ENCODE measurements at places on chromosomes 6 and 20.
A peak's percentile ranks its signal among the peaks of the same experiment; 100 is the strongest.

- DNase-seq, result no peak
These were observed 76.8 kb upstream of the FOXP4 start for GRCh38 chr6:41469156-41470028.

- no peak for DNase-seq
These were observed 76.6 kb upstream of the HSF2 start for GRCh38 chr6:122322824-122323223.

- peak; percentile 76 for DNase-seq
These were observed 77.6 kb downstream of the RIN2 start for GRCh38 chr20:19835533-19836222.

GRCh38 chr20:62929051-62929538, 2.8 kb upstream of the DIDO1 start:
- DNase-seq, result peak; percentile 32

DNA sequence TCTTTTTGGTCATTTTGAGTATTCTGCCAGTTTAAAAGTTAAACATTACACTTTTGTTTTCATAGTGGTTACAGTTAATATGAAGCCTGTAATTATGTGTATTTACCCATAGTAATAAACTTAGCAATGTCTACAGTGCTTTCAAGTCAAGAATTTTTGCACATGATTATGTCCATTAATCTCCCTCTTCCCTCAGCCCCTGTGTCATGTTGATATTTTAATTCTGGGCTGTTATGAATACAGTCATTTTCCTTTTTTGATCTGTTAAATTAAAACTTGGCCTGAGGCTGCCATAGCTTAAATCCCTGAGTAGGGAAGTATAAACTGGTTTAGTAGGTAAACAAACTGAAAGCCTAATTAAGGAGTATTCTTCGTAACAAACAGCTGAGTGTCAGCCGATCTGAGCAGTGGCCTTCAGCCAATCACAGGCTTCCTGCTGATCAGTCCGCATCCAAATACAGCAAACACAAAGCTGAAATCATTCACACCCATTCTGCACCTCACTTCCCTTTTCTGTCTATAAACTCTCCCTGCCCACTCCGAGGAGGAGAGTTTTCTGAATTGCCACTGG, 9.5 kb upstream of the SFT2D1 start:
- DNase-seq, result no peak

- DNase-seq, result no peak
These were observed 867 bp downstream of the TCF21 start for GRCh38 chr6:133889557-133890403.

DNA sequence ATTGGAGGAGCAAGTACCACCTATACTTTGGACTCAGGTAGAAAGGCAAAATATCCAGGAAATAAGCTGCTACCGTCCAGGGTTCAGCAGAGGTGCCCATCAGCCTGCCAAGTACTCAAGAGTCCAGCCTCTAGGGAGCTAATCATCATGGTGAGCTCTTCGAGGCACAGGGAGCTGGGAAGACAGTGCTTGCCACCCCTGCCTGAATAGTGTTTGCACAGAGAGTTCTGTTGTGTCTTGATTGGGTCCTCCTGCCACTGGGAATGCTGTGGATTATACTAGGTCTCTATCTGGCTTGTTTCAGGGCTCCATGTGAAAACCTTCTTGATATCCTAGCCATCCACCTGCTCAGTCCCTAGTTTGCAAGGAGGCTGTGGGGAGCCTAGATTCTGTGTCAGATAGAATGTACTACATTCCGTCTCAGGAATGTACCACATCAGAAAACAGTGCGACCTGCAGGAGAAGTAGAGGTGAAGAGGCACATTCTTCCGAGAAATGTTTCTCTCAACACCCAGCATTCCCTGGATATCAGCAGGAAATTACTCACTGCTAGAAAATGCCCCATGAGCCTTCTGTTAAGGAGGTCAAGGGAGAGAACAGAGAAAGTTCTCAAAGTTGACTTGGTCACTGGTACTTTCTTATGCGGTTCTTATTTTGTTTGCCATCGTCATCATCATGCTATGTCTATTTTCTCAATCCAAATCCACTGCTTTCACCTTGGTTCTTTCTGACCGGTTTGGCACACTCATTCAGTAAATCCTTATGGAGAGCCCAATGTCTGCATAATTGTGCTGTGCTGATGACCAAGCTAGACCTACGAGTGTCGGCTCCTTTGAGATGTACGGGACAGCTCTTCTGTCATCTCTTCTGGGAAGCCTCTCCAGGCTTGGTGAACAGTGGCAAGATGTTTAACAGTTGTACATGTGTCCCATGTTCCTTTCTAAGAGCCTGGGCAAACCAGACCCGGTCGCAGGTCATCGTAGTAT, 30.7 kb downstream of the PTPN1 start:
- DNase-seq, result peak; percentile 14

DNA sequence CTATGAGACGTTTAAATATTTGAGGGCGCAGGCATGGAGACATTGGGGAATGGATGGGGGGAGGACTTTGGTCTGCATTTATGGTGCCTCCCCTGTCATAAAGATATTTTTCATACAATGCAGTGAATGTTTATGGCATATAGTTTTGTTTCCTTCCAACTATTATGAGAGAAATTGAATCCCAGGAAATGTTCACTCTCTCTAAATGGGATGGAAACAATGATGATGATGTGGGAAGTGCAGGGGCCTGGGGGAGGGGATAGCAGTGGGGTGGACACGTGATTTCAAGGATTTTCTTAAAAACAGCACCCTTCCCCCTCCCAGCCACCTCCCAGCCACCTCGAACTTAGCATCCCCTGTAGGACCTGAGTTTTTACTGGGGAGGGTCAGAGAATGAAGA, 69.9 kb downstream of the TOX2 start:
- no peak for DNase-seq

DNA sequence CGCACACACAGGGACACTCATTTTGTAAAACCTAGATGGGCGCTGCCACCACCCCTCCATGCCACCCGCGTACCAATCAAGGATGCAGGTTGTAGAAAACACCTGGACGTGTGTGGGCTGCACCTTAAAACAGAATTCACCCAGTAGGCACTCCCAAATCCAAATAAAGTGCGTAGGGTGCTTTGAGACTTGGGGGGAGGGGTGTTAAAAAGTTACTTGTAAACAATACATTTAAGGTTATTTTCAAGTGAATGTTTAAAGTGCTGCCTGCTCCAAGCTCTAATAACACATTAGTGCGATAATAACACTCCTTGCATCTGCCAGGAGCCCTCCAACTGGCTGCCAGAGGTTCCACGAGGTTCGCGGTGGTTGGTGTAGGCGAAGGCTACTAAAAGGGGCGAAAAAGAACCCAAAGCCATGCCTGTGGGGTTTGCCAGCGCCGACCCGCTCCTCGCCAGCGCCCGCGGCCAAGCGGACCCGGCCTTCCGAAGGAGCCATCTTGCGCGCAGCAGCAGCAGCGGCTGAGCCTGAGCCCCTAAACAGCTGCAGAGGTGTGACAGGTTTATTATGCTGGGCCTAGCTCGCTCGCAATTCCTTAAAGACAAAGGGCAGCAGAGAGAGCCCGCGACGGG, 11.5 kb downstream of the FOXC1 start:
- DNase-seq, result no peak

GRCh38 chr6:87921034-87921433, 126.6 kb upstream of the SPACA1 start:
- DNase-seq, result no peak

DNA sequence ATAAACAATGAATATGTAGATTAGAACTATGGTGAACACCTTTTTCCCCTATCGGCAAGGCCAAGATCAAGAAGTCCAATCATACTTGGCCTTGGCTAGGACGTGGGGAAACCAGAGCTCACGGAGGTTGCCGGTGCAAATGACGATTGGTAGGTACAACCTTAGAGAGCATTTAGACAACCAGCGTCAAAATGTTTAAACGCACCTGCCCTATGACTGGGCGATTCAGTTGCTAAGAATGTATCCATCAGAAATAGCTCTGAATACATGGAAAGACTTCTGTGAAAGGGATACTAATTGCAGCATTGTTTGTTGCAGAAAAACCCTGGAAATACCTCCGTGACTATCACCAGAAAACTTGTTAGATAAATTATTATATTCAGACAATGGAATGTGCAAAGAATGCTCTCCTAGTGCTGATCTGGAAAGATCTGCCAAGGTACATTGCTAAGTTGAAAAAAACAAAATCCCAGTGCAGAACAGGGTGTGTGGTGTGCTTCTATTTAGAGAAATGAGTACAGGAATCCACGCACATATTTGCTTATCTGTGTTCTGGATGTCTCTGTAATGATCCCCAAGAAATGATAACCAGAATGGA, 48.0 kb upstream of the PTPN1 start:
- DNase-seq, result no peak

DNA sequence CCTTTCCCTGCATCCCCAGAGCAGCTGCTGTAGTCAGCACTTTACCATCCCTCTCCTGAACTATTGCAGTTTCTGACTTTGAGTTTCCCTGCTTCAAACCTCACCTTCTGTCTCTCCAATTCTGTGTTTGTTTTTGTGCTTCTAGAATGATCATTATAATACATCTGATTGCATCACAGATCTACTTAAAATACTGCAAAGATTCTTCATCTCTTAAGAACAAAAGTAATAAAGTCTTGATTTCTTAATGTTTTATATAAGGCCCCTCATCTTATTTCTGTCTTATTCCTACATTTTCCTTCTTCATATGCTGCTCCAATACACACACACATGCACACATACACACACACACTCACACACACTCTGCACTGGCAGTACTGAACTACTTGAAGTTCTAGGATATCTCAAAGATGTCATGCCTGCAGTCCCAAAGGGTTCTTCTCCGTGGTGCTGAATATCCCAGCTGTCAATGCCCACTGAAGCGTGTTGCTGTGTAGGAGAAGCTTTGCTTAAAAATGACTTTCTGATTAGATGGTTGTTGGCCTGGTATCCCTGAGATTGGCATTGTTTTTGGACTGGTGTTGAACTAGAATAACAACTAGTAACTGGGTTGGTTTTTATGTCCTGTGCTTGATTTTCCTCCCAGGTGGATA, 97.2 kb downstream of the MAP3K4 start:
- DNase-seq, result no peak

- DNase-seq, result no peak
These were observed 524.5 kb downstream of the BMP2 start for GRCh38 chr20:7291946-7292345.

DNA sequence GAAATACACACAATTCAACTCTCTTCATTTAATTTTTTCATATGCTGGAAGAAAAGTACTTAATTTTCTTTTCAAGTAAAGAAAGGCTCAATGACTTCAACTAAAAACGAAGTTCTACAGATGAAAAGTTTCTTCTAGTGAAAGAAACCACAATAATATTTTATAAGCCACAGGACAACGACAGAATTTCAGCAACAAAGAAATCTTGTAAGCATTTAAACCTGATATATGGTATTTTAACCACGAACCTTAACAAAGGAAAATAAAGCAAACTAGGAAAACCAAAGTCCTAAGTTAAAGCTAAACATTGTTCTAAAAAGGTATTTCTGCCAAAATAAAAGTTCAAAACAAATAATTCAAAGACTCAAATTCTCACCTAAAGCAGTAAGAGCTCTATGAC, 24.6 kb upstream of the DST start:
- DNase-seq, result no peak

- no peak for DNase-seq
These were observed 250.9 kb downstream of the TPBG start for GRCh38 chr6:82614518-82614917.

- DNase-seq, result no peak
These were observed 275.4 kb downstream of the TSHZ2 start for GRCh38 chr20:53247468-53248103.

- peak; percentile 74 for DNase-seq
These were observed 158.1 kb downstream of the DTNBP1 start for GRCh38 chr6:15504581-15505350.

- no peak for DNase-seq
These were observed 774.2 kb upstream of the FLRT3 start for GRCh38 chr20:15111654-15112053.

DNA sequence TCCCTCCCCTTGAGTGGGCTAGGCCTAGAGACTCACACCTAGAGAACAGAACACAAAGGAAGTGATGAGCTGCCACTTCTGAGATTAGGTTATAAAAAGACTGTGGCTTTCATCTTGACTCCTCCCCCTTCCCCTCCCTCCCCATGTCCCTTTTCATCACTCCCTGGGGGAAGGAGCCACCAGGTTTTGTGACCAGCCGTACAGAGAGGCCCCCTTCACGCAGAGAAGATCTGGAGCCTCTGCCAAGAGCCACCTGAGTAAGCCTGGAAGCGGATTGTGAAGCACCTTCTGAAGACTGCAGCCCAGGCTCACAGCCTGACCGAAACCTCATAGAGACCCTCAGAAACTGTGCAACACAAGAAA, 118.4 kb upstream of the NXT1 start:
- DNase-seq, result no peak

GRCh38 chr20:45508068-45508886, 7.1 kb downstream of the SPINT3 start:
- no peak for DNase-seq

Measured in G401 (cell line).